T47D (cell line): ENCODE measurements at places on chromosomes 1 and 21.

- DNase-seq: peak; percentile 94
These were observed 11.3 kb upstream of the RIPK4 start for GRCh38 chr21:41777951-41778815.

DNA sequence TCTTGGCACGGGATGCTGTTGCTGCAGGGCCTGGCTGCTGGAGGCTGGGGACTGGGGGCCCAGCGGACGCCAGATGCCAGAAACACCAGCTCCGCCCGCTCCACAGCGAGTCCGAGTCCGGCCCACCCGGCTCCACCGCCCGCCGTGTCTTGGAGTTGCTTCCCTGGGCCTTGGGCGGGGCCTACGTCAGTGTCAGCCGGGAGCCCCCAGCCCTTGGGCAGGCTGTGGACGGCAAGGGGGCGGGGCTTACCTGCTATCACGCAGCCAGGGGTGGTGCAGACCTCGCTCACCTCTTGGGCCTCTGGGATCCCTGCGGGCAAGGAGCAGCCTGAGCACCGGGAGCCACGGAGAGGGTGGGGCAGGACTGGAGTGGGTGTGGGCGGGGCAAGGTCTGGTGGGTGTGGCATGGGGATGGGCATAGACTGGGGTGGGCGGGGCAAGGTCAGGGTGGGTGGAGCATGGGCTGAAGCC, 21.8 kb downstream of the MMEL1 start:
- no peak for DNase-seq

GRCh38 chr1:110239441-110240430, 29.6 kb downstream of the KCNC4 start:
- no peak for DNase-seq

- DNase-seq: no peak
These were observed 642.8 kb downstream of the USP25 start for GRCh38 chr21:16372586-16372985.

GRCh38 chr1:9453779-9454418, 85.4 kb upstream of the SLC25A33 start:
- no peak for DNase-seq

DNA sequence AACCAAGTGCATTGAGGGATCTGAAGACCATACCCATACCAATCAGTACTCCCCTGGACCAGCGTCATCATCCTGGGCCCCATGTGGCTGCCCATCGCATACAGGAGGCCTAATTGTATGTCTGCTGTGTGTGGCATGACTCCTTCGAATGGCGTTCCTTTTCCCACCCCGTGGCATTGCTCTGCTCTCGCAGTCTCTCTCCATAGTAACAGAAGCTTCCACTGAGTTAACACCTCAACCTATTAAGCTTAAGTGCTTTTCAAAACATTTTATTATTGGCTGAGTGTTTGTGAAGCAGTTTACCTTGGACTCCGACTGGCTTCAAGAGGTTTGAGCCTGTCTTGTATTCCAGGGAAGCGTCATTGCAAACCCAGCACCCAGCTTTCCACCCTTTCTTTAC, 187.1 kb upstream of the LMO4 start:
- DNase-seq: no peak

GRCh38 chr1:90045853-90046563, 51.1 kb downstream of the ZNF326 start:
- DNase-seq: no peak

GRCh38 chr1:234433563-234434285, 45.3 kb downstream of the TARBP1 start:
- DNase-seq: peak; percentile 16

- no peak for DNase-seq
These were observed 15.6 kb upstream of the SRP9 start for GRCh38 chr1:225762002-225762441.

DNA sequence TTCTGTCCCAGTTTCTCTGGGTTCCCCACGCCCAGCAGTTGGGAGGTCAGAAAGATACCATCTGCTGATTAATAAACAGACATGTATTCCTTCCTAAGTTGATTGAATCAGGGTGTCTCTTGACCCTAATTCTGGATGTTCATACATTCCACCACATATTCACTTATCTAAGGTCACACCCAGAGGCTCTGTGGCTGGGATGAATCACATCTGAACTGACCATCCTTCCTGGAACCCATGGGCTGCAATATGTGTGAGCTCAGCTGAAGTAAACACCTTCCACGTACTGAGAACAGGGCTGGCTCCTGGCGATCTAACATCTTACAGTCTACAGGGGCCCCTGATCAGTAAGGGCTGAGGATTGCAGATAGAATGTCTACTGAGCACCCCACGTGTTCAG, 20.5 kb upstream of the TRABD2B start:
- DNase-seq: no peak

DNA sequence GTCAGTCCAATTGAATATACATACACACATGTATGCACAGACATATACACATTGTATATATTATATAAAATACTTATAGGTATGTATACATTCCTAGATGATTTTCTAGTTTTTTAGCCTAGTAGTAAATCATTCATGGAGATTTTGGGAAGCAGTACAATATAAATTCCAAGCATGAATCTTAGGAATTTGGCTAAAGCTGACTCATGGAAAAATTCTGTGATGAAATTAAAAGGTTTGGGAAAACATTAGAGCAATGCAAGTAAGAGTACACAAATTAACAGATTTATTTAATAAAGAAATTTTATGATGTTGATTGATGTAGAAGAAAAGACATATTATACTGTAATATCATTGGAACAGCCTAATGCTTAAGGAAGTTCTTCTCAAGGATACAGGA, 43.7 kb upstream of the PTGFR start:
- no peak for DNase-seq

- no peak for DNase-seq
These were observed 93.2 kb upstream of the AJAP1 start for GRCh38 chr1:4561205-4561604.

DNA sequence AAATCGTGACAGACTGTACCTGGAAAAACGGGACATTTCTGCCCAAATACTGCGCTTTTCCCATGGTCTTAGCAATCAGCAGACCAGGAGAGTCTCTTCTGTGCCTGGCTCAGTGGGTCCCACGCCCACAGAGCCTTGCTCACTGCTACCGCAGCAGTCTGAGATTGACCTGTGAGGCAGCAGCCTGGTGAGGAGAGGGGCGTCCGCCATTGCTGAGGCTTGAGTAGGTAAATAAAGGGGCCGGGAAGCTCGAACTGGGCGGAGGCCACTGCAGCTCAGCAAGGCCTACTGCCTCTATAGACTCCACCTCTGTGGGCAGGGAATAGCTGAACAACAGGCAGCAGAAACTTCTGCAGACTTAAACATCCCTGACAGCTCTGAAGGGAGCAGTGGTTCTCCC, 203.1 kb downstream of the DENND1B start:
- no peak for DNase-seq

GRCh38 chr1:94920061-94920460, 6.8 kb downstream of the CNN3 start:
- no peak for DNase-seq

DNA sequence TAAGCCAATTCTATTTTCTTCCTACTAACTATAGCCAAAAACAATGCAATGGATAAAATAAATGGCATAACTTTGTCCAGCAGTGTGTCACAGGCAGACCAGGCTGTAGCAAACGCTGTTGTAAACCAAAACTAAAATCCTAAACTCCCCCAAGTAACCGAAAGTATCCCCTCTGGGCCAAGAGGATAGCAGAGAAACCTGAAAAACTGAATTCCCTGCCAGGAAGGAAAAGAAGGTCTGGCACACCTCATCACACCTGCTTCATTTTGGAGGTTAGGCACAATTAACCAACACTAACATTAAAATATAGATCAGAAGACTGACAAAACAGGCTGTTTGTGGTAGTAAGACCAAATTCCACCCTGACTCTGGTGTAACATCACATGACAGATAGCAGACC, 356.8 kb upstream of the C1orf87 start:
- DNase-seq: peak; percentile 42

DNA sequence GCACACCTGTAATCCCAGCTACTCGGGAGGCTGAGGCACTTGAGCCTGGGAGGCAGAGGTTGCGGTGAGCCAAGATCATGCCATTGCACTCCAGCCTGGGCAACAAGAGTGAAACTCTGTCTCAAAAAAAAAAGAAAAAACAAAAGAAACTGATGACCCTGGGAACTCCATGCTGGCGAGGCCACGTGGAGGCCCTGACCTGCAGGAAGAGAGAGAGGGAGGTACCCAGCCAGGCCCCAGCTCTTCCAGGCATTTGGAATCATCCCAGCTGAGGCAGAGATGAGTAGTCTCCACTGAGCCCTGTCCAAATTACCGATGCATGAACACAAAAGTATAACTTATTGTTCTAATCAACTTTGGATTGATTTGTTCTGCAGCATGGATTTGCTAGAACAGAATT, 132.0 kb upstream of the ZBTB40 start:
- no peak for DNase-seq

- DNase-seq: no peak
These were observed 21.5 kb upstream of the DDOST start for GRCh38 chr1:20682571-20683236.

DNA sequence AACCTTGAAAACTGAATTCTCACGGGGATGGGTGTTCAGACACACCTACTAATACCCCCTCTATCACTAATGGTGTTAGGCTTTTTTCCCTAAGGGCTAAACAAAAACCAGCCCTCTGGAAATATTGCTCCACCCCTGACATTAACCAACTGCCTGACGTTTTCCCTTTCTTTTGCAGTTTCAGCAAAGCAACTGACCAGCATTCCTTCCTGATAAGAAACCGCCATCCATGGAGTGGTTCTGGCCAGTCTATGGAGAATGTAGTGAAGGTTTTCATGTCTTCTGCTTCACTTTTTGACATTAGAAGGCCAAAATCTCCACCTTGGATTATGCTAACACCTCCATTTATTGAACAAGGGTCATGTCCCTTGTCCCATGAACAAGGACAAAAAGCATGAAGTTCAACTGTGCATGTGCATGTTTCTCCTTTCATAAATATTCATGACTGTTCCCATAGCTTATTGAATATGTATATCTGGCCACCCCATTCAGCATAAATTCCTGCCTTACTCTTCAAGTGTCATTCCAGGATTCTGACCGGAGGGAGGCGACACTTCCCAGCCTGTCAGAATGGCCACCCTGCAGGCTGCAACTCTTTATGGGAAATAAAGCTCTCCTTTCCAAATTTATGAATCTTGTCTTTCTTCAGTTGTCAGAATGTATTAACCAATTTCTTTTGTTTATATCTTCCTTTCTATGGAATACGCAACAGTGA, 314.3 kb downstream of the HHIPL2 start:
- DNase-seq: no peak

DNA sequence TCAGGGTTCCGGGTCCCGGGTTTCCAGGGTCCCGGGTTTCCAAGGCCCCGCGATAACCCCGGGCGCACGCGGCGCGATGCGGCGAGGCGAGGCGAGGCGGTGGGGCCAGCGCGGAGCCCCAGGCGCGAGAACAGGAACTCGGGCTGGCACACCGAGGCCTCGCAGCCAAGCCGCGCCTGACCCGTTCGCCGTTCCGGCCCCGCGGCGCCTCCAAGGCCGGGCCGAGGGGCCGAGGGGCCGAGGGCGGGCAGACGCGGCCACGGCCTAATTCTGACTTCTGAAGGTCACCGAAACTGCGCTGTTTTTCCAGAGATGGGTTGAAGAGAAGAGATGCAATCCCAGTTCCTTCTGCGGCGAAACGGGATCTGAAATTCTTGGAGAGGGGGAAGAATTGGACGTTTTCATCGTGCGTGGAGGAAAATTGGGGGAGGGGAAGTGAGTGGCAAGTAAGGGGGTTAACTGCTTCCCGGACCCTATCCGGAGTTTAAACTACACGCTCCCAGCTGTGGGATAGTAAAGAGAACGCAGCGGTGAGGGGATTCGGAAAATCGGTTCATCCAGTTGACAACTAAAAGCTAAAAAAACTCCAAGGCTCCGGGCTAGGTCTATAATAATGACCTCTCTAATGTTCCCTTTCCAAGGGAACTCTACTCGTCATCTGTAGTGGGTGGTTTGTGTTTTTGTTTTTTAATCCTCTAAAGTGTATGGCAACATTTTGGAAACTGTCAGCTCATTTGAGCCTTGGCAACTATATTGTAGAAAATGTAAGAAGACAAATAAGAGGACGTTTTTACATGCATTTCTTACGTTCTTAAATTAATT, 8.2 kb downstream of the TBX15 start:
- no peak for DNase-seq

- no peak for DNase-seq
These were observed 52.6 kb upstream of the SLC35A3 start for GRCh38 chr1:99917214-99917613.

DNA sequence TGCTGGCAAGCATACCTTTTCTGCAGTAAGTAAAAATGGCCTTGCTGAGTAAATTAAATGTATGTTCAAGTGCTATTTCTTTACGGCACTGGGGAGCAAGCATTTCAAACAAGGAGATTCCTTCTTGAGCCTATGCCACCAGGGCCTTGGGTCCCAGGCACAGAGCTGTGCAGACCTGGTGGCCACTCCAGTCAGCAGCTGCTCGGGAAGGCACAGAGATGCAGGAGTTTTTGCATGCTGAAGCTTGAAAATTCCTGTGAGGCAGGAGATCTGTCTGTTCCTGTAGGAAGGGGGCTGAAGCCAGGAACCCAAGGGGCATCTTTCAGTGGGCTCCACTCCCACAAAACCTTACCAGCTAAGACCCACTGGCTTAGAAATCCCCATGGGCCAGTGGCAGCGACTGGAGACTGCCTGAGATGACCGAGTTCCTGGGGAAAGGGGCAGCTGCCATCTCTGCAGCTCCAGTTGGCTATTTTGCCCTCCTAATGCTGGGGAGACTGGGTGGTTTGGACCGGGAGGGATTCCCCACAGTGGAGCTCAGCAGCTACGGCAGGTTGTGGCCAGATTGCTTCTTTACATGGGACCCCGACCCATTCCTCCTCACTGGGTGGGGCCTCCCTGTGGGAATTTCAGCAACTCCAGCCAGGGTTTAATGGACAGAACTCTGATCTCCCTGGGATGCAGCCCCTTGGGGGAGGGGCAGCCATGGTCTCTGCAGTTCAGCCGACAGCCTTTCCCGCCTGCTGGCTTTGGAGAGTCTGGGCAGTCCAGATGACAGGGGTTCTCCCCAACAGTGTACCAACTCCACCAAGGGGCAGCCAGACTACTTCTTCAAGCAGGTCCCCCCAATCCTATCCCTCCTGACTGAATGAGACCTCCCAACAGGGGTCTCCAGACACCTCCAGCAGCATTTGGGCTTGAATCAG, 8.4 kb upstream of the PGBD2 start:
- DNase-seq: no peak

DNA sequence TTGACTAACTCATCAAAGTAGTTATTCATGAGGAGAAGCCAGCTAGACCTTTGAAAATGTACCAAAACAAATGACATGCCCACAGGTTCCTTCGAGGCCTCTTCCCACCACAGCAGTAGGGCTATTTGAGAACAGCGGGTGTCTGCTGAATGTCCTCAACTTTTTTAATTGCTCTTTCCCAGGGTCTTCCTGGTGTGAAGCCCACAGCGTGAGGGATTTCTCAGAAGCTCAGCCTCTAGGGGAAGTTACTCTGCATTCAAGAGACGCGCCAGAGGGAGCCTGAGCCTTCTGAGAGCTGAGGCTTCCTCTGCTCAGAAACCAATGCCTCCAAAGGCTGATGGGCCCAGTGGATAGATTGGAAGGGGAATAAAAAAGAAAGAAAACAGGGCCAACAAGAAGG, 153.6 kb downstream of the OLFM3 start:
- no peak for DNase-seq

- DNase-seq: peak; percentile 60
These were observed 1.6 kb downstream of the COL11A1 start for GRCh38 chr1:103106426-103107341.
